ENCODE measurements at places on chromosomes 12 and 14. TPM values are rescaled to one million over a fixed set of nuclear protein-coding genes. Genes with fewer than 3 reads are reported as not detected.

The FBXO33 gene
- 19.4 TPM for total RNA-seq

The KRT71 gene
- not detected for total RNA-seq

The SRGAP1 gene
- total RNA-seq: 0.64 TPM

The LHX5 gene
- total RNA-seq: not detected

GRCh38 chr12:9906873-9907272 is 25.3 kb downstream of the CLEC2A start:
- no peaks in the 10 kb centered on the region for H3K27me3 ChIP-seq
- no peak overlapping the region for H3K27ac ChIP-seq
- DNase-seq: peak; percentile 75
